ENCODE measurements at places on chromosomes 2 and 18.

DNA sequence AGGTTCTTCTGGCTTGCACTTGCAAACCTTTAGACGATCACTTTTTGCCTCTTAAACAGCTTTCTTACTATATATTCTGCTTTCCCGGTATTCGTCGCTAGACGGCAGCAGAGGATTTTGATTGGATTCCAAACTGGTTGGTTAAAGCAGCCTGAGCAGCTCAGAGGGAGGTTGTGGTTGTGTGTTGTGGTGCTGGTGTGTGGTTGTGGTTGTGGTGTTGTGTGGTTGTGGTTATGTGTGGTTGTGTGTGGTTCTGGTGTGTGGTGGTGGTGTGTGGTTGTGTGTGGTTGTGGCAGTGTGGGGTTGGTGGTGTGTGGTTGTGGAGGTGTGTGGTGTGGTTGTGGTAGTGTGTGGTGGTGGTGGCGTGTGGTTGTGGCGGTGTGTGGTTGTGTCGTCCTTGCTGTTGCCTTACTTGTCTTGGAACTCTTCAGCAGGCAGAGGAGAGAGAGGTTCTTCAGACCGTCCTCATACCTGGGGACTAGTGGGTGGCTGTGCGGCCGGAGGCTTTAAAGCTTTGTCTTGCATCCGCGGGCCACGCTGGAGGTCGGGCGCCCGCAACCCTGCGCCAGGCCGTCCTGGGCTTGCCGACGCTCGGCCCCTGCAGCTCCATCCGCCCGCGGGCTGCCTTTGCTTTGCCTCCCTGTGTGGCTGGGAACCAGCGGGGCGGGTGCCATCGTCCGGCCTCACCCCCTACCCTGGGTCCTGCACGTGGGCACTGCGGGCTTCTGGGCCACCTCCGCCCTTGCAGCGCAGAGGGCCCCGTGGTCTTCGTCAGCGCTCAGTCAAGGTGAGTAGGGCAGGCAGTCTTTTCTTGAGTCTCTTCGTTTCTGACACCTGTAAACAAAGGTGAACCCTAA, 190.8 kb downstream of the ARHGAP28 start:
- DNase-seq = no peak

DNA sequence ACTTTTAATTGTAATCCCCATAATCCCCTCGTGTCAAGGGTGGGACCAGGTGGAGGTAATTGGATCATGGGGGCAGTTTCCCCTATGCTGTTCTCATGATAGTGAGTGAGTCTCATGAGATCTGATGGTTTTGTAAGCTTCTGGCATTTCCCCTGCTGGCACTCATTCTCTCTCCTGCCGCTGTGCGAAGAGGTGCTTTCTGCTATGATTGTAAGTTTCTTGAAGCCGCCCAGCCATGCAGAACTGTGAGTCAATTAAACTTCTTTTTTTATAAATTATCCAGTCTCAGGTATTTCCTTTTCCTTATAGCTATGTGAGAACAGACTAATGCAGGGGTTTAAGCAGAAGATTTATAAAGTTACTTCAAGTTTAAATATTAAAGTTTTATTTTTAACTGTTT, 655.2 kb downstream of the EPHA4 start:
- no peak for DNase-seq

DNA sequence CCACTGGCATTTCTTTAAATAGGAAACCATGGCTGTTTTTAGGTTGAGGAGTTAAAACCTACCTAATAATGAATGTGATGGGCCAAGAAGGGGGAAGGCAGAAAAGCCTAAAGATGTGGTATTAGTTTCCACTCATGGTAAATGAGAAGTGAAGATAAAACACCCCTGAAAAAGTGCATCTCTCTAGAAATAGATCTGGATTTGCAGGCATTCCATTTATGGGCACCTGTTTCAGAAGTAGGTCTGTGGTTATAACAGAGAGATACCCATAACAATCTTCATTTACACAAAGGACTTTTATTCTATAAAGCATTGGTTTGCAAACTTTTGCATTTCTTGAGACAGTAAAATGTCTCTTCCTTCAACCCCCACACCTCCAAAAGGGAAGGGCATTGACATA, 62.1 kb downstream of the PRKCE start:
- DNase-seq = no peak

- DNase-seq = no peak
Measured at GRCh38 chr2:40374543-40375240, 77.2 kb downstream of the SLC8A1 start.

DNA sequence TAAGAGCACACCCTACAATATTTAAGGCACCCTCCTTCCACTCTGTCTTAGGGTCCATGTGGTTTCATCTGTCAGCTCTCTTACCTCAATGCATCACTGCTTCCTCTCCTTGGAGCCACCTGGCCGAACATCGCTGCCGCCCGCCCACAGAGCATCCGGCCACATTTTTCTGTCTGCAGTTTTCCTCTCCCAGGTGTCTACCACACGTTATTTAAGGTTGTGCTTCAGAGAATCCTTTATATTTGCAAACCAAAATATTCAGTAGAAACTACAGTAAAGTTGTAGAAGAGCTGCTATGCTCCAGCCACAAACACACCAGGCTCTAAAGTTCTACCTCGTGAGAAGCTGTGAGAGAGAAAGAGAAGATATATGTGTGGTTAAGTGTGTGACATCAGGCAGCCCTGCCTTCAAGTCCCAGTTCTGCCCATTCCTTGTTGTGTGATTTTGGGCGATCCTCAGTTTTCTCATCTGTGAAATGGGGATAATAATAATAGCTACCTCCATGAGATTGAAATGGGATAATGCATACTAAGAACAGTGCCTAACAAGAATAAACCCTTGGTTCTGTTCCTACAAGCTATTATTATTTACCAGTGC, 4.9 kb upstream of the STK17B start:
- peak; percentile 79 for DNase-seq

DNA sequence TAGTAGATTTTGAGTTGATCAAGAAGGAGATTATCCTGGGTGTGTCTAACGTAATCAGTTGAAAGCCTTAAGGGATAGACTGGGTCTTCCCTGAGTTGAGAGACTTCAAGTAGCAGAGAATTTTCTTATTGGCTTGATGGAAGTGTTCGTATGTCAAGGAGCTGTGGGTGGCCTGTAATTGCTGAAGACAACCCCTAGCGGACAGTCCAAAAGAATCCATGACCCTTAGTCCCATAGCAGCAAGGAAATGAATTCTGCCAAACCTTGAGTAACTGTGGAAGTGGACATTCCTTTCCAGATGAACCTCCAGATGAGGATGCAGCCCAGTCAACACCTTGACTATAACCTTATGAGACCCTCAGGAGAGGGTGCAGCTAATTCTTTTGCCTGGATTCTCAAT, 786.3 kb downstream of the SOCS6 start:
- no peak for DNase-seq

DNA sequence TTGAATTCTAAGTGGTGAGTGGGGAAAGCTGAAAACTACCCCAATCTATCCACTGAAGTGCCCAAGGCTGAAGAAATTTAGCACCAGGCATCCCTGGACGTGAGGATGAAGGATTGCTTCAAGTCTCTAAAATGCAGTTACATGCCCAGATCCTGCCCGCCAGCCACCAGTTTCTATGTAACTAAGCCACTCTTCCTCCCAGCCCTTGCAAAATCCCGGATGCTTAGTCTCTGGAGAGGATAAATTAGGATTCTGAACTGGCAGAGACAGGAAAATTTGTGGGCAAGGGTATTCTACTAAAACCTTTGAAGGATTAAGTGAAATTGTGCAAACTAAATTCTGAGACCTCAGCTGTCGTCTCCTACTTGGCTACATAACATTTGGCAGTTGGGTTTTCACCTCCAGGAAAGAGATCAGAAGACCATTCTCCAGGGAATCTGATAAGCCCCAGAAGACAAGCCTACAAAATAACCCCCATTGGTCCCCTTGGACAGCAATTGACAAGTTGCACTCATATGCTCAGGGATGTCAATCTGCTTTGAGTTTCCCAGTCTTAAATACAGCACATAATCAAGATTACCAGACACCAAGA, 93.9 kb upstream of the CD226 start:
- no peak for DNase-seq

GRCh38 chr2:215729985-215730620, 283.2 kb downstream of the MREG start:
- DNase-seq = no peak

Measured in activated T-helper 1 cell treated with Interleukin-2 at 50 U/mL for 16 hours (primary cell).